ENCODE measurements at places on chromosomes 2 and 18.

DNA sequence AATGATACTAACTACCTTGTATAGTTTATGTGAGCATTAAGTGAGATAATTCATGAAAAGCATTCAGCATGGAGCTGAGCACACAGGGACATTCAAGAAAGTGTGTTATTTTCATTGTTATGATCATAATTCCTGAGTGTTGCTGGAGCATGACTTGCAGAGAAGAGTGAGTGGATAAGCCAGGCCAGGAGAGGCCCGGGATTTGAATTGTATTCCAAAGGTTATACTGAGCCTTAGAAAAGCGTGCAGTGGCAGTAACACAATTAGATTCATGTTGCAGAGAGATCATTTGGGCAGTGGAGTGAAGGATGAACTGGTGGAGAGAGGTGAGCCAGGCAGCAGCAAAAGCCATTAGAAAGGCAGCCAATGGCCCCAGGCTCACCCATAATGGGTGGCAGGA lies 142.9 kb upstream of the SH3BP4 start:
- DNase-seq = no peak

GRCh38 chr2:6958616-6959235 lies 41.5 kb downstream of the RNF144A start:
- DNase-seq = no peak

GRCh38 chr18:48719974-48720654 lies 181.3 kb downstream of the CTIF start:
- DNase-seq = no peak

GRCh38 chr18:26434887-26435286 lies 113.5 kb downstream of the KCTD1 start:
- DNase-seq = no peak

- DNase-seq = no peak
Observed at GRCh38 chr2:3755277-3755676, 51.9 kb downstream of the DCDC2C start.

- no peak for DNase-seq
Observed at GRCh38 chr2:47187069-47187468, 32.0 kb upstream of the STPG4 start.

DNA sequence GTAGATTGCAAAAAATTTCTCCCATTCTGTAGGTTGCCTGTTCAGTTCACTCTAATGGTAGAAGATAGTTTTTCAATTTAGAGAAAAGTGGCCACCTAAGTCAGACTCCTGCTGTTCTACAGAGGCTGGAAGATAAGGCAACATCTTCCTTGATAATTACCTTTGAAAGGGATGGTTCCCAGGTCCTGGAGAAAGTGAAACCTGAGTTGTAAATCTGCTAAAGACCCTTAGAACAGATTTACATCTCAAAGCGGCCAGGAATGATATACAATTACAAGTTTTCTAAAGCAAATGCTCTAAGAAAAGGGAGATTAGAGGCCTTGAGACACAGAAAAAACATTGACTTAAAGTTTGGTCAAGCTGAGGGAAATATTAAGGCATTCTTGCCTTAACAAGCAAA lies 1350.2 kb upstream of the FAM98A start:
- no peak for DNase-seq

- DNase-seq = no peak
Observed at GRCh38 chr2:220891405-220891804, 680.7 kb downstream of the EPHA4 start.

DNA sequence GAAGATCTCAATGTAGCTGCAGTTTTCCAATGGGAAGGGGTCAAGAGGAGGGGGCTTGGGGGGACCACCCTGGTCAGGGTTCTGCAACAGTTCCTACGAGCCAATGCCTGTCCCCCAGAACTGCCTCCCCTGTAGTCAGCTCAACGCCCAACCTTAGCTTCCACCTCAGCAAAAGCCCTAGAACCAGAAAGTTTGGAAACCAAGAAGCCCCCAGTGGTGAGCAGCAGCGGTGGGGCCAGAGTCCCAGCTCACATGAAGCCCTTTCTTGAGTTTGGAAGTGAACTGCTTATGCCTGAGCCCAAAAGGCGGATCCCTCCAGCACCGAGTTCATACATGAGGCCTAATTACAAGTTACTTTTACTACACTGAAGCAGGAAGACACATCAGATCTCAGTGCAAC lies 162.4 kb downstream of the HDAC4 start:
- DNase-seq = no peak

DNA sequence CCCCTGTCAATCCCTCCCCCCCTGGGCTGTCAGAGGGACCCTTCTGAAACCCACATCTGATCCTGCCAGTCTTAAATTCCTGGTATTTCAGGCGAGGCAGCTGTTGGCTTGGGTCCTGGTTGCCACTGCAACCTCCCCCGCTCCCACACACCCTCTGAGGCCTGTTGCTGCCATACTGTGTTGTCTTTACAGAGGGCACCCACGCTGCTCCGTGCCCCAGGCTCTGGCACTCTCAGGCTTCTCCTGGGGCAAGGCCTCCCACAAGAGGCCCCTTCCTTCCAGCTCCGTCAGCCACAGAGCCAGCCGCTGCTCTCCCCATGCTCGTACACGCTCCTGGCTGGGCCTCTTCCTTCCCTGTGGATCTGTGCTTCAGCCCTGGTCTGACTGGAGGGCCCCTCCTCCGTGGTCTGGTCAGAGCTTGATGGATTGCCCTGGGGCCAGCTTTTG lies 8.6 kb downstream of the CABLES1 start:
- DNase-seq = no peak

DNA sequence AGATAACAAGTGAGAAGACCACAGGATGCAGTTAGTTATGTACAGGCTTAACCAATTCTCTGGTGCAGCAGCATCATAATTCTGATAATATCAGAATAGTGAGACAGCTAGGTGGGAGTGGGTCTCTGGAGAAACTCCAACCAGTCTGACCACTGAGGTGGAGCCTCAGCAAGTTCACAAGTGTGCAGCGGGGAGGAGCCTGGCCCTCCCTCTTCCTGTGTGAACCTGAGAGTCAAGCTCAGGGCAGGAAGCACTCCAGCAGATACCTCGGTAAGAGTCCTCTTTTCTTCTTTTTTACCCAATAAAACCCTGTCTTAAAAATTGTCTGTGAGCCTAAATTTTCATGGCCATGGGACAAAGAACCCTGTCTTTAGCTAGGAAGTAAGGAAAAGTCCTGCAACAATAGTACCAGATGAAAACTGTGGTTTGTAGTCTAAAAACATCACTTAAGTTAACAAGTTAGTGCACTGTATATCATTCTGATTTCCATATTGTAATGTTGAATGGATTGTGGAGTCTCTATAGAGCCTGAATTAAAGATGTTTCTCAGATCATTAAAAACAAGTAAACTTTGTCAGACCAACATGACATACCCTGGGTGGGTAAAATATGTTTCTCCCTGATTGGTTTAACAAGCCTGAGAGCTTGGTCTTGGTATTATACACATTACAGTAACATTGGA lies 370.8 kb downstream of the TMEM182 start:
- DNase-seq = no peak

GRCh38 chr18:63505566-63506335 lies 29.0 kb downstream of the SERPINB5 start:
- no peak for DNase-seq

DNA sequence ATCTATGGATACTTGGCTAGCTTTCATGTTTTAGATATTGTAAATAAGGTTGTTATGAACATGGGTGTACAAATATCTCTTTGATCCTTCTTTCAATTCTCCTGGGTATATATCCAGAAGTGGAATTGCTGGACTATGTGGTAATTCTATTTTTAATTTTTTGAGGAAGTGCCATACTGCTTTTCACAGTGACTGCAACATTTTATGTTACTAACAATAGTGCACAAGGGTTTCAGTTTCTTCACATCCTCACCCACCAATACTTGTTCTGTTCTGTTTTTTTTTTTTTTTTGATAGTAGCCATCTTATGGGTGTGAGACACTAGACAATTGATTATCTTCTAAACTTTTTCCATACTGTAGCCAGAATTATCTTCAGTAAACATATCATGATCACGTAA lies 17.3 kb upstream of the NEUROD1 start:
- no peak for DNase-seq

- DNase-seq = no peak
Observed at GRCh38 chr2:11329776-11330175, 14.7 kb downstream of the ROCK2 start.

DNA sequence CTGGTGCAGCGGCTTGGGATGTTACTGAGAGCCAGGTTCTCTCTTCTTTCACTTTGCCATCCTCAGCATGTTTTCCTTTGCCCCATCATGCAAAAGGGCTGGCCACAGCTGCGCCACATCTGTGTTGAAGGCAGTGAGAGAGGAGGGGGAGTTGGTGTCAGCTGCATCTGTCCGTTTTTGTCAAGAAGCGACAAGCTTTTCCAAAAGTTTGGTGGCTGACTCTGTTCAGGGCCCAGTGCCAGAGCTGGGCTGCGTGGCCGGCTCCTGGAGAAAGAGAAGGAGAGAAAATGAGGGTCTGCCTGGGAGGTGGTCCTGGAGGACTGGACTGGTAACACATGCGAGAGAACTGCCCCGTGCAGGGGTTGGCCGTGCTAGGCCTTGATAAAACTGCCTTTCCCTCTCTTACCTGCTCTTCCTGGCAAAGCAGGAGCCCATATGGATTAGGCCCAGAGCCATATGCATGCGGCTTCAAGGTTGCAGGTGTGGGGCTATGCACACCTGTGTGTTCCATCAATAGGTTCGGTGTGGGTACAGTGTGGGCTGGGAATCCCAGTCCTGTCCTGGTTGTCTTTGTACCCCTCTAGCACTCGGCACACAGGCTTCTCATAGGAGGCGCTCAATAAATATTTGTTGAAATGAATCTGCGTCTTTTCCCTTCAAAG lies 9.0 kb downstream of the RNF144A start:
- no peak for DNase-seq

GRCh38 chr18:74899554-74899953 lies 301.9 kb downstream of the ZNF407 start:
- no peak for DNase-seq

- DNase-seq = no peak
Observed at GRCh38 chr18:63237881-63238692, 81.5 kb downstream of the BCL2 start.

- DNase-seq = no peak
Observed at GRCh38 chr2:29940706-29941105, 19.3 kb upstream of the ALK start.

DNA sequence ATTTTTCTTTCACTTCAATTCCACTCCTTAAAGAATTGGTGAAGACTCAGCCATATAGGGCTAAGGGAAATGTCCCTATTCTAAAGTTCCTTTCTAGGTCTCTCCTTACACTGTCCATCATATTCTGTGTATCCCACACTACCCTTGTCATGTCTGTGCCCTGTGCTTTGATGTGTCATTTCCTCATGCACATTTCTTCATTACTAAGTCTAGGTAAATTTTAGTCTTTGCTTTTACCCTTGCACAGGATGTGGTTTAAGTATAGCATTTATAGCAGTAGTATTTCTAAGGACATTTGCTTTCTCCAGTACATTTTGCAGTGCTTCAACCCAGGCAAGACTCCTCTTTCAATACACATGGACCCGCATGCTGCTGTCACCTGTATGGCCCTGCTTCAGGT lies 221.5 kb upstream of the ACVR2A start:
- no peak for DNase-seq

- DNase-seq = no peak
Observed at GRCh38 chr2:206277503-206277902, 3.0 kb downstream of the ZDBF2 start.

GRCh38 chr2:205409411-205409810 lies 272.9 kb upstream of the NRP2 start:
- no peak for DNase-seq

DNA sequence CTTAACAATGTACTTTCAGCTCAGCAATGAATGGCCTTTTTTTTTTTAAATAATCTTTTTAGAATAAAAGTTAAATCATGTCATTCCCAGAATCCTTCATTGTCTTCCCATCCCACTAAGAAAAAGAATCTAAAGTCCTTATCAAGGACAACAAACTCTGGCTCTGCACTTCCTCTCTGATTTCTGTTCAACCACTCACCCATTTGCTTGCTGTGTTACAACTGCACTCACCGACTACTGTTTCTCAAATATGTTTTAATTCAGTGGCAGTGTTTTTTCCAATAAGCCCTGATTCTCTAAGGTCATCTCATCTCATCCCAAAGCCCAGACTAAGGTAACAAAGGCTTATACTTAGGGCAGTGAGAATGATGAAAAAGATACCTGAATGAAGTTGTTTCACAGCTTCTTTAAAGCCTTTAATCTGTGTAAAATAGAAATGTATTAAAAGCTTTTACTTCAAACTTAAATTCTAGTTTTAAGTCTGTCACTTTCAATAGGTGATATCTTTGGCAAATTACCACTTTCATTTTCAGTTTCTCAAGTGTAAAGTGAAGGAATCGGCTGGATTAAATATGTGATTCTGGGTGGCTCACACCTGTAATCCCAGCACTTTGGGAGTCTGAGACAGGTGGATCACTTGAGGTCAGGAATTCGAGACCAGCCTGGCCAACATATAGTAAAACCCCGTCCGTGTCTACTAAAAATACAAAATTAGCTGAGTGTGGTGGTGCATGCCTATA lies 87.6 kb downstream of the RBBP8 start:
- no peak for DNase-seq

DNA sequence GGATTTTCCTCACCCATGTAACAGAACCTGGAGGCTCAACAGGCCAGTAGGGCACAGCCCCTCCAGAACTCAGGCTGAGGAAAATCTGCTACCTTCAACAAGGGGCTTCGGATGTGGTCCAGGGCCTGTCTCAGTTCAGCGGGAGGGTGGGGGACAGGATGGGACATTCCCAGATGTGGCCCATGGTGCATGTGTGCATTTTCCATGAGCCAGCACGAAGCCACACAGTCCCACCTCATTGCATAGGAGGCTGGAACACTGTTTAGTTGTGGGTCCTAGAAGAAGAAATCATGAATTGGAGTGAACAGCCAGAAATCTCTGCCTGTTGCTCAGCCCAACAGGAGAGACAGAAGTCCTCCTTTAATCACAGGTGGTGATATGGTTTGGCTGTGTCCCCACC lies 469.6 kb upstream of the MYT1L start:
- DNase-seq = no peak

GRCh38 chr2:109649736-109650695 lies 35.9 kb downstream of the SOWAHC start:
- DNase-seq = no peak

- DNase-seq = no peak
Observed at GRCh38 chr18:76622651-76623050, 127.6 kb upstream of the ZNF516 start.

DNA sequence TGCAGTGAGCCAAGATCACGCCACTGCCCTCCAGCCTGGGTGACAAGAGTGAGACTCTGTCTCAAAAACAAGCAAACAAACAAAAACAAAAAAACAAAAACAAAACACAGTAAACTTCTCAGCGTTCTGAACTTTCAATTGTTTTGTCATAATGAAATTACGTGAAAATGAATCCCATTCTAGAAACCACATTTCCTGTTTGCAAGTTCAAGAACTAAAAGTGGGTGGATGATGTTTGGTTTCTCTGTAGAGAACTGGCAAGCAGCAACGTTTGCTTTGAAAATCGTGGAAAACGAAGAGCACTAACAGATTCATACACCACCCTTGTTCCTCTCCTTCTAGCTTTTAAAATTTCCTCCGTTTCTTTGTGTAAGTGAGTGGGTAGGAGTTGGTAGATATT lies 226.1 kb upstream of the LYPD1 start:
- no peak for DNase-seq

DNA sequence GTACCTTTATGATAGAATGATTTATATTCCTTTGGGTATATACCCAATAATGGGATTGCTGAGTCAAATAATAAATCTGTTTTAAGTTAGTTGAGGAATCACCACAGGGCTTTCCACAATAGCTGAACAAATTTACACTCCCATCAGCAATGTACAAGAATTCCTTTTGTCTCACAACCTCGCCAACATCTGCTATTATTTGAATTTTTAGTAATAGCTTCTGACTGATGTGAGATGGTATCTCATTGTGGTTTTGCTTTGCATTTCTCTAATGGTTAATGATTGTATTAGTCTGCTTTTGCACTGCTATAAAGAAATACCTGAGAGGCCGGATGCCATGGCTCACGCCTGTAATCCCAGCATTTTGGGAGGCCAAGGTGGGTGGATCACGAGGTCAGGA lies 1387.6 kb upstream of the ACVR2A start:
- DNase-seq = no peak

Data from activated CD4-positive, CD25-positive, alpha-beta regulatory T cell treated with anti-CD3 and anti-CD28 coated beads, Interleukin-2, amount 50 U/mL, for 16 hours (primary cell).